Panc1 (cell line): ENCODE measurements at places on chromosomes 2 and 18. TPM values are rescaled to one million over a fixed set of nuclear protein-coding genes. Genes with fewer than 3 reads are reported as not detected.

Gene AFF3
- 2.2 TPM for total RNA-seq

Gene HOXD13
- total RNA-seq = not detected

Gene CCL20
- not detected for total RNA-seq

Gene ABHD1
- total RNA-seq = 0.46 TPM

Gene RRM2
- 294 TPM for total RNA-seq

Gene DSEL
- total RNA-seq = 6.8 TPM

Gene UGT1A4
- total RNA-seq = not detected

DNA sequence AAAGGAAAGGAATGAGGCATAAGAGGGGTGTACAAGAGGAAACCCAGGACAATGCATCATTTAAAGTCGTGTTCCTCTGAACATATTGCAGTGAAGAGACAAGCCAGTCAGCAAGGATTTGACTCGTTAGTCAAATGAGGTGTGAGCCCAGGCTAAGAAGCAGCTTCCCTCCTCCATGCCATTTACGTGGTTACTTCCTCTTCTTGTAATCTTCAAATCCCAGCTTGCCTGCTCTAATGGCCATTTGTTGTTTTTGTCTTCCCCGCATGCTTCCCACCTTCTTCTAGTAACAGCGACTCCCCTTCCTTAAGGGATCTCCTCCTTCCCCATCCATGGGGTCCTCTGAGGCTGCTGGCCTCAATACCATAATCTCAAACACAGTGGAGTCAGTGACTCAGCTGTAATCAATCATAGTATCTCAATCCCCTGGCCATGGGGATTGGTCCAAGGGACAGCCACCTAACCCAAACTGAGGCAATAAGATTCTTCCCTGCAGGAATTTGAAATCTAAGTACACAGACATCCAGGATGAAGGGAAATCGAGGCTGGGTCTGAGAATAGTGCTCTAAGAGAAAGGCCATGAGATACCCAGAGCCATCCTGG lies 37.6 kb downstream of the SLC14A1 start:
- no peak overlapping the region for H3K4me3 ChIP-seq
- no peak for DNase-seq
- no peaks in the 10 kb centered on the region for H3K27me3 ChIP-seq
- no peaks in the 10 kb centered on the region for H3K4me1 ChIP-seq
- no peak overlapping the region for H3K27ac ChIP-seq
- no peaks in the 10 kb centered on the region for H3K36me3 ChIP-seq

DNA sequence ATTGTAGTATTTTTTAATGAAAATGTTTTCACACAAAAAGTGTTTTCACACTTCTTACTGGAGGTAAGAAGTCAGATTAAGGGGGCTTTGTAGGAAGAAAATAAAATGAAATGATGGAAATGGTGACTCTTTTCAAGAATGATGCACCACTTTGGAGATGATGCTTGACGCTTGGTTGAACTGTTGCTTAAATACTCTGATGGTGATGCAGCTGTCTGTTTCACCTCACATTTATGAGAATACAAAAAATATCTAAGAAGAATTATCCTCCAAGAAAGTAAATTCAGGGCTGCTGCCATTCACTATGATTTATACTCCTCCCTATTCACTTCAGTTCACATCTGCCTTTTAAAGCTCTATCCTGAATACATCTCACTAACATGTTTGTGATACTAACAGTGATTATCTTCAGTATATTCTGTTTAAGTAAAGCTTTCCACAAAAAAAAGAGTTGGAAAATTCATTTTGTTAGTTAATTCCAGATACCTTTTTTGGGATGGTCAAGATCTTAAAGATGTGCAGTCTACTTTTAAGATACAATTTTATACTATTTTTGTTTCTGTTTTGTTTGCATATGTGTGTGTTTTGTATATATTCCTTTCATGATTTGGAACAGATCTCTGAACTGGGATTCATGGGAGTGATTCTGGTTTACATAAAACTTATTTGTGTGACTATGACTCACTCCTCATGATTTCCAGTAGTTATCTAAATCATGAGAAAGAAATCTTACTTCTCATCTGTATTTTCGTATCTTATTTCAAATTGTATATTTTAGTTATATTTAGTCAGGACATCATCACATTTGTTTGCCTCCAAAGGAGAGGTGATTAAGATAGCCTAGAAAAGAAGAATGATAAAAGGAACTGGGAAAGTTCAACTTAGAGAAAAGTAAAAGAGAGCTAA lies 53.1 kb downstream of the SLC39A10 start:
- H3K36me3 ChIP-seq = no peaks in the 10 kb centered on the region; the same call in 1 of the 2 replicates
- DNase-seq = no peak
- no peaks in the 10 kb centered on the region for H3K27me3 ChIP-seq
- no peaks in the 10 kb centered on the region for H3K4me1 ChIP-seq
- no peak overlapping the region for H3K4me3 ChIP-seq
- no peak overlapping the region for H3K27ac ChIP-seq

DNA sequence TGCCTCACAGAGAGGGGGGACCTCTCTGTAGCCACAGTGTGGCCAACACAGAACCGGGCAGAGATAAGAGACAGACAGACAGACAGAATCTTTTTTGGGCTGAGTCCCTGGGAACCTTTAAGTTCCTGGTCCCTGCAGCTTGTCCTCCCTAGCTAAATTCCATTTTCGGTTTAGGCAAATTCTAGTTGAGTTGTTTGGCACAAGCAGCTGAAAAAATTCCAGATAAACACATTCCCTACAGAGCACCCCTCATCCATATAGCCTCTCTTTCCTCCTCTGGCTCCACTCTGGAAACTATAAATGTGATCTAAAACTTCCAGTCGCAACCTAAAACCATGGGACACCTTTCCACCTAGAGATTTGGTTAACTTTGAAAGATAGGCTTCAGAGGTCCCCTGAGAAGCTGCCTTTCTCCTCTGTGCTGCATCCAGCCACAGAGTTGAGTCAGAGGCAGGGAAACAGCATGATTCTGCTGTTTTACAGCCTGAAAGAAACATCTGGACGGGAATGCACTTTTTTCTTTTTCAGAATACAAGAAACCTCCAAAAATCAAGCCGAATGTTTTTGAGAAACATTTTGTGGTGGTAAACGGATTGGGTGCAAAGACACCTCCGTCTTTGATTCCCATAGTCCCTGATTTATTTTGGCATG lies 30.9 kb downstream of the SLC4A3 start:
- H3K4me3 ChIP-seq = no peak overlapping the region
- no peak for DNase-seq
- H3K27me3 ChIP-seq = 0 out of 2 replicates have a peak, but pooled peaks cover 6% of the 10 kb centered on the region
- no peaks in the 10 kb centered on the region for H3K36me3 ChIP-seq
- H3K27ac ChIP-seq = no peak overlapping the region
- no peaks in the 10 kb centered on the region for H3K4me1 ChIP-seq

DNA sequence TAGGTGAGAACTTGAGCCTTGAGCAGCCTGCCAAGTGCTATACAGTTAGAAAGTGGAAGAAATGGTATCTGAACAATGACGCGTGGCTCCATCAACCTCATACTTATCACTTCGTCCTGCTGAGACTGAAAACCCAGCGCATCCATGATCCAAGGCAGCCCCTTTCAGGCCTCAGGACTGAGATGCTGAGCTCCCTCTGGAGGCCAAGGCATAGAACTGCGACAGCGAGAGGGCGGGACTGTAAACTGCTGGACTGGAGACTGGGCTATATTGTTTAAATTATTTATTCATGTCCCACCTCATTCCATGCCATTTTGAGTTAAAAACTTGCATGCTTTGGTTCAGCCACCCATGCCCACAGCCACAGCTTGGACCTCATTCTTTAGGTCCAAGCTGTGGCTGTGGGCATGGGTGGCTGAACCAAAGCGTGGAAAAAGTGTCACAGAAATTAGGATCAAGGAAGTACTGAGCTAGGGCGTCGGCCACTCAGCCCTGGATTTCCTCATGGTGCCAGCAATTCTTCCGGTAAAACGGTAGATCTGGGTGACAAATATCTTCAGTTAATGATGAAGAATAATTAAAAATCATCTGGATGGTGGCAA lies 195.5 kb downstream of the L3MBTL4 start:
- H3K36me3 ChIP-seq = no peaks in the 10 kb centered on the region
- no peak overlapping the region for H3K27ac ChIP-seq
- no peak overlapping the region for H3K4me3 ChIP-seq
- DNase-seq = peak; percentile 13

DNA sequence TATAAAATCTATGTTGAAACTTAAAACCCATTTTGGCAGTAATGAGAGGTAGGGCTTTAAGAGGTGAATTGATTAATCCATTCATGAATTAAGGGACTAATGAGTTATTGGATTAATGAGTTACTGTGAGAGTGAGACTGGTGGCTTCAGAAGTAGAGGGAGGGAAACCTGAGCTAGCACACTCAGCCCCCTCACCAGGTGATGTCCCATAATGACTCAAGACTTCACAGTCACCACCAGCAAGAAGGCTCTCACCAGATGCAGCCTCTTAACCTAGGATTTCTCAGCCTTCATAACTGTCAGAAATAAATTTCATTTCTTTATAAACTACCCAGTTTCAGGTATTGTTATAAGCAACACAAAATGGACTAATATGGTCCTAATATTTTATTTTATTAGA lies 621.7 kb upstream of the ACVR2A start:
- H3K27ac ChIP-seq = no peak overlapping the region
- no peaks in the 10 kb centered on the region for H3K4me1 ChIP-seq
- DNase-seq = no peak
- no peaks in the 10 kb centered on the region for H3K27me3 ChIP-seq
- H3K4me3 ChIP-seq = no peak overlapping the region

GRCh38 chr18:75829091-75829490 lies 401.6 kb upstream of the SMIM21 start:
- no peaks in the 10 kb centered on the region for H3K4me1 ChIP-seq
- no peak for DNase-seq
- H3K27ac ChIP-seq = no peak overlapping the region

DNA sequence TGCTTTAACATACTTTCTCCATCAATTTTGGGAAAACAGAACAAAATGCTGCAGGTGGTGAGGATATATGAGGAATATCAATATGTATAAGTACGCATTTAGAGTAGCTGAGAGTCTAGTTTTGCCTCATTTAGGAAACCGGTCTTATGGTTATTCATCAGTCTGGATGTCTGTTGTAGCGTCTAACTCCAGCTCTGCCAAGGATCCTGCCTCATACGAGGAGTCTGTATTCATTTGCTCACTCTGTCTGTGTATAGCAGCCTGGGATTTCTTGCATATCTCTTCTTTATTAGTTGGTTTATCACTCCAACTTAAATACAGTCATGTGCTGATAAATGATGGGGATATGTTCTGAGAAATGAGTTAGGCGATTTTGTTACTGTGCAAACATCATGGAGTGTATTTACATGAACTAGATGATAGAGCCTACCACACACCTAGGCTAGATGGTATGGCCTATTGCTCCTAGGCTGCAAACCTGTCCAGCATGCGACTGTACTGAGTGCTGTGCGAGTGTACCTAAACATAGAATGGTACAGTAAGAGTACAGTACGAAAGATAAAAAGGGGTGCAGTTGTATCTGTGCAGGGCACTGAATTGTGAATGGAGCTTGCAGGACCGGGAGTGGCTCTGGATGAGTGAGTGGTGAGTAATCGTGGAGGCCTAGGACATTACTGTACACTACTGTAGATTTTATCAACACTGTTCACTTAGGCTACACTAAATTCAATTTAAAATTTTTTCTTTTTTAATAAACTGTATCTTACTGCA lies 148.1 kb downstream of the ZNF407 start:
- peaks cover 17% of the 10 kb centered on the region for H3K4me1 ChIP-seq
- H3K27ac ChIP-seq = peak overlapping the region; percentile 56
- H3K27me3 ChIP-seq = no peaks in the 10 kb centered on the region
- DNase-seq = peak; percentile 89
- H3K36me3 ChIP-seq = no peaks in the 10 kb centered on the region

GRCh38 chr2:240957656-240958365 lies 40.6 kb upstream of the SNED1 start:
- no peak for DNase-seq
- no peaks in the 10 kb centered on the region for H3K27me3 ChIP-seq
- H3K4me3 ChIP-seq = no peak overlapping the region
- no peaks in the 10 kb centered on the region for H3K4me1 ChIP-seq
- no peaks in the 10 kb centered on the region for H3K36me3 ChIP-seq
- H3K27ac ChIP-seq = no peak overlapping the region

DNA sequence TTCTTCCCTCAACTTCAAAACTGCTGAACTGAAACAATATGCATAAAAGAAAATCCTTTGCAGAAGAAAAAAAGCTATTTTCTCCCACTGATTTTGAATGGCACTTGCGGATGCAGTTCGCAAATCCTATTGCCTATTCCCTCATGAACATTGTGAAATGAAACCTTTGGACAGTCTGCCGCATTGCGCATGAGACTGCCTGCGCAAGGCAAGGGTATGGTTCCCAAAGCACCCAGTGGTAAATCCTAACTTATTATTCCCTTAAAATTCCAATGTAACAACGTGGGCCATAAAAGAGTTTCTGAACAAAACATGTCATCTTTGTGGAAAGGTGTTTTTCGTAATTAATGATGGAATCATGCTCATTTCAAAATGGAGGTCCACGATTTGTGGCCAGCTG lies 8.4 kb downstream of the HOXD8 start:
- no peaks in the 10 kb centered on the region for H3K27me3 ChIP-seq
- DNase-seq = no peak
- peaks cover 17% of the 10 kb centered on the region for H3K4me1 ChIP-seq
- no peaks in the 10 kb centered on the region for H3K36me3 ChIP-seq

DNA sequence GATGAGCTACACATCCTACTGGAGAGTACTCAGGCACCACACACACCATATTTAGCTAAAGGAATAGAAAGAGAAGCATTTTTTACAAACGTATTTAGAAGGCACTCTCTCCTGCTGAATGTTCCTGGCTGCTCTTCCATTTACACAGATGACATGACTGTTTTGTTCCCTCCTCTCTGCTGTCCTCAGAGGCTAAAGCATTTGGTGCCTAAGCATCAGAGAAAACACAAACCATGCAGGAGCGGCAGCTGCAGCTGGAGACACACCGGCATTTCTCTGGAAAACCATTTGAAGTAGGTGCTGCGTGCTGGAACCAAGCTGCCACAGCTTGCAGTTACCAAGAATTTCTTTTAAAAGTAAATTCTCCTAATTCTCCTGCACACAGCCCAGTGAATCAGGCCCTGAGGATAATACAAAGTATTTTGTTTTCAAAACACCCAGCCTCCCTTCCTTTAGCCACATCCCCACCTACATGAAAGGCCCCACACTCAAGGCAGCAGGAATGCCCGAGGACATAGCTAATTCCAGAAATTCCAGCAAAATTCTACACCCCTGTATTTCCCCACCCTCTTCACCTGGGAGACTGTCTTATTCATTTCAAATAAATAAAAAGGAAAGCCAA lies 488.9 kb upstream of the SOX11 start:
- no peaks in the 10 kb centered on the region for H3K4me1 ChIP-seq
- H3K27ac ChIP-seq = no peak overlapping the region
- no peak for DNase-seq
- no peak overlapping the region for H3K4me3 ChIP-seq

- H3K4me3 ChIP-seq = no peak overlapping the region
- no peaks in the 10 kb centered on the region for H3K4me1 ChIP-seq
- H3K36me3 ChIP-seq = no peaks in the 10 kb centered on the region
- no peak for DNase-seq
- no peak overlapping the region for H3K27ac ChIP-seq
These were observed 145.8 kb downstream of the MYO3B start for GRCh38 chr2:170323743-170324142.
